Esophagus squamous epithelium (tissue), 5 donors: ENCODE measurements at places on chromosomes 1 and 21.

- no peak for DNase-seq
Measured at GRCh38 chr1:87588495-87588894, 259.8 kb downstream of the LMO4 start.

DNA sequence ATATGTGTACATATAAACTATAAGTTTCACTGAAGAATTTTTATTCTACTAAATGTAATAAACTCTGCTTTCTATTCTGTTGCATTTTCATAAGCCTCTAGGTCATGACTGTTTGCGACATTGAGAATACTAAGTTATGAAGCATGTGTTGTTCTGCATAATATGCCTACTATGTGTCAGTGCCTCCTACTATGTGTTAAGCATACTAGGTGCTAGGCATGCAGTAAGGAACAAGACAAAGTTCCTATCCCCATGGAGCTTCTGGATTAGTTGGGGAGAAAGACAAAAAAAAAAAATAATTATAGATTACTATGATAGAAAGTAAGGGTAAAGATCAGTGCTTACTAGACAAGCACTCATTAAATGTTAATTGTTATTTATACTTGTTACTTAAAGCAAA, 1.3 kb downstream of the SDCCAG8 start:
- DNase-seq = no peak

- no peak for DNase-seq
Measured at GRCh38 chr1:8460132-8460544, 142.2 kb downstream of the SLC45A1 start.

DNA sequence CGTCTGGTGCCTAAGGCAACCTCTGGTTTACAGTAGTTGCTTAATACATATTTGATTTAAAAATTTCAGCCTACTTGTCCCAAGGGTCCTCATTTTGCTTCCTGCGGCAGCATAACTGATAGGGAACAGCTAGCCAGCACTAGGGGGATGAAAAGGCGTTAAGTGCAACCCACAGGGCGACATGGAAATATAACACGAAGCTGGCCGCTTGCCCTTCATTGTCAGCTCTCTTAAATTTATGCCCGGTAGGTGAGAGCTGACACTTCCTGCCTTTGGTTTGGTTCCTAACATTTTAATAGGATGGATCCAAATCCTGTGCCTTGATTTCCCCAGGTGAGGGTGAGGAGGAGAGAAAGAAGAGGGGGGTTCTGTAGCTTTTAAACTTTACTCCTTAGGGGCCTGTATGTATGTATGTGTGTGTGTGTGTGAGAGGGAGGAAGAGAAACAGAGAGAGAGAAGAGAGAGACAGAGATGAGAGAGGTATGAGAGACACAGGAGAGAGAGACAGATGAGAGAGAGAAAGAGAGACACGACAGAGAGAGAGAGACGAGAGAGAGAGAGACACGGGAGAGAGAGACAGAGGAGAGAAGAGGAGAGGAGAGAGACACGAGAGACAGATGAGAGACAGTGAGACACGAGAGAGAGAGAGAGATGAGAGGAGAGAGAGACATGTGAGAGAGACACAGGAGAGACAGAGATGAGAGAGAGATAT, 938 bp upstream of the ACTN2 start:
- DNase-seq = no peak

DNA sequence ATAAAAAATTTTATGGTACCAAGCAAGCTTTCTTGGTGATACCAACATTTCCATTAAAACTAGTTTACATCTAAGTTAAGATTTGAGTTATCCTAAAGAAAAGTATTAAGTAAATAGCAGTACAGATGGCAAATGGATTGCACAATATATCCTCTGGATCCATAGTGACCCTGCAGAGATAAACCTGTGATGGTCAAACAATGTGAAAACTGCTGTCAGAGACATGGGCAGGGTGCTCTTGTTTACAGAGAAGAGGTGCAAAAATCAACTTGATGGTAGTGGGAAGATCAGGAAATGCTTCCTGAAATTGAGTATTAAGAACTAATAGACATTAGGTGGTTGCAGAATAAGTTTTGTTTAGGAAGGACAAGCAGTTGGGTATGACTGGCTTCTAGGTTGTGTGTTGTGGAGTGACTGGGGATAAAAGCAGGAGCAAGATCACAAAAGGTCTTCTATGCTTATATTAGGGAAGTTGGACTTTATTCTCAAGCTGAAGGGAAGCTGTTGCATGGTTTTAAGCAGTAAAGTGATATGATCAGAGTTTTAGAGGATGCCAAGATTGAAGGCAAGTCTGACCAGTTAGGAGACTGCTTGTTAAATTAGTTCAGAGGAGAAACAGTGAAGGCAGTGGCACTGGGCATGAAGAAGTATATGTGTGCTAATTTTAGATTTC, 9.9 kb downstream of the TTC3 start:
- DNase-seq = no peak
